ENCODE measurements at places on chromosomes 12 and 14. TPM values are rescaled to one million over a fixed set of nuclear protein-coding genes. Genes with fewer than 3 reads are reported as not detected.
A peak's percentile ranks its signal among the peaks of the same experiment; 100 is the strongest.

FZD10 gene
- total RNA-seq: 14.1 TPM

RNASE1 gene
- 124 TPM for total RNA-seq

PPP4R4 gene
- total RNA-seq: 3.0 TPM

DUSP16 gene
- 17.2 TPM for total RNA-seq

KRT2 gene
- total RNA-seq: not detected

DAO gene
- not detected for total RNA-seq

SRRM4 gene
- total RNA-seq: 0.76 TPM

GPR162 gene
- 5.4 TPM for total RNA-seq

KRT85 gene
- total RNA-seq: not detected

PTPRO gene
- total RNA-seq: not detected

RD3L gene
- total RNA-seq: not detected

ETNK1 gene
- total RNA-seq: 78.6 TPM

IAPP gene
- not detected for total RNA-seq

ZC2HC1C gene
- total RNA-seq: 2.7 TPM

HOXC13 gene
- not detected for total RNA-seq

- DNase-seq: no peak
These were observed 846 bp downstream of the MYO1A start for GRCh38 chr12:57049119-57049446.

DNA sequence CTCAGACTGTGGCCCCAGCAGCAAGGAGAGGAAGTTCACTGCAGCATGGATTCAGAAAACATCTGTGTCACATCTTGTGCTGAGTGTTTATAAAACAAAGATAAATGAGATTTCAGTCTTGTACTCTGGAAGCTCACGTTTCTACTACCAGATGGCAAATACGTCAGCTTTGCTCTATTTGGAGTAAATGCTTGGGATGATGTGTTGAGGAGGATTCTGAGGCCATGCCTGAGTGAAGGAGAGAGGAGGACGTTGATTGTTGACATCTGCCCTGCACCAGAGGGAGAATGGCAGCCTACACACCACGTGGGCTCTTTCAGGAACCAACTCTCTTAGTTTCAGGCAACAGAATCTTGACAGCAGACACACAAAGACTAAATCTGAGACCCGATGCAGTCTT is 188.9 kb downstream of the TMEM132C start:
- no peak for DNase-seq

- DNase-seq: no peak
These were observed 177.6 kb downstream of the CAND1 start for GRCh38 chr12:67446716-67447115.

GRCh38 chr14:69013943-69014782 is 35.1 kb upstream of the ACTN1 start:
- DNase-seq: peak; percentile 74

DNA sequence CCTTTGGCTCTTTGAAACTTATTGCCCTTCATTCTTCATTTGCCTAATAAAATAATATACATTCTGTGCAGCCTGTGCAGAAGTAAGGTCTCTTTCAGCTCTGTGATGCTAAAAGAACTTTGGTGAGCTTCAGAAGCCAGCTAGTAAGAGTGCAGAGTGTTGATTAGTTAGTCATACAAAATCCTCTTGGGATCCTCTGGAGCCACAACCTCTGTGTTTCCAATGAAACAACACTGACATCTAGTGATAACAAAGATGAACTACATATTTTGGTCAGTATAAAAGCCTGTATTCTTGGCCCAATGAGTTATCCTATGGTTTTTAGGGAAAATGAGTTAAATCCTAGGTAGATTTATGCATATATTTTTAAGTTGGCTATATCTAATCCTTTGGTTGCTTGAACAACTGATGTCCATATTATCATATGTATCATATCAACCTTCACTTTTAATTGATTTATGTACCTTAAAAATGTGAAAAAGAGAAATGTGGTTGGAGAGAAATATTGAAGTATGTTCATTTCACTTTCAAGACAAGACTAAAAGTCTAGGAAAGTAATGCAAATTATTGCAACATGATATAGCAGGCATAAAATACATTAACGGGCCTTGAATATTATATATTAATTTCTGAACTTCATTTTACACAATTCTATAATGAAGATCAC is 158.4 kb downstream of the KLHL28 start:
- DNase-seq: peak; percentile 49

GRCh38 chr12:12577786-12578185 is 15.1 kb upstream of the DUSP16 start:
- DNase-seq: no peak

DNA sequence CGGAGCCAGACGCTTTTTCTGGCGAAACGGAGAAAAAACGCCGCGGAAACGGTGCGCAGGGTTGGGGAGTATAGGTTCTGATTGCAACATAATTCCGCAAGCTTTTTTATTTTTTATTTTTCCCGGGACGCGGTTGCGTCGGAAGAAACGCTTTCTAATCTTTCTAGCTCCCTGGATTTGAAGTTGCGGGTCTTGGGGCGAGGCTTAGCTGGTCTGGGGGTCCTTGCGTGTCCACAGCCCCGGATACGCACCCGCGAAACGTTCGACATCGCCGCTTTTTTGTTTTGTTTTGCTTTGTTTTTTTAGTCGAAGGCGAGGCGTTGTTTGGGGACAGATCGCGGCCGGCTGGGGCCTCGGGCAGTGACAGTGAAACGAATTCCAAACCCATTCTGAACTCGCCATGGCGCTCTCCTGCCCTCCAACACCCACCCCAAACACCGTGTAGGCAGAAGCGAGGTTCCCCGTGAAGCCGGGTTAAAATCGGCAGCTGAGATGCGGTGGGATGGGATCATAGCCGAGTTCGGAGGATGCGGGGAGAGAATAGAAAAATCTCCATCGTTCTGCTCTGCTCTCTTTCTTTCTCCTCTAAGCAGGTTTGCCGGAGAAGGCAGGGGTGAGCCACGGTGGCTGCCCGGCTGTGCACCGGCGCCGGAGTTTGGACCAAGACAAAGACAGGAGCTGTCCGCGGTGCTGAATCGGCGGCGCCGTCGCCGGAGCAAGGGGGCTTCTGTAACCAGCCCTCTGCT is 8.1 kb upstream of the LHX5 start:
- DNase-seq: peak; percentile 92

- peak; percentile 61 for DNase-seq
These were observed 21.9 kb downstream of the RNFT2 start for GRCh38 chr12:116759783-116760621.

GRCh38 chr14:99736603-99737371 is 52.7 kb downstream of the CYP46A1 start:
- DNase-seq: no peak

DNA sequence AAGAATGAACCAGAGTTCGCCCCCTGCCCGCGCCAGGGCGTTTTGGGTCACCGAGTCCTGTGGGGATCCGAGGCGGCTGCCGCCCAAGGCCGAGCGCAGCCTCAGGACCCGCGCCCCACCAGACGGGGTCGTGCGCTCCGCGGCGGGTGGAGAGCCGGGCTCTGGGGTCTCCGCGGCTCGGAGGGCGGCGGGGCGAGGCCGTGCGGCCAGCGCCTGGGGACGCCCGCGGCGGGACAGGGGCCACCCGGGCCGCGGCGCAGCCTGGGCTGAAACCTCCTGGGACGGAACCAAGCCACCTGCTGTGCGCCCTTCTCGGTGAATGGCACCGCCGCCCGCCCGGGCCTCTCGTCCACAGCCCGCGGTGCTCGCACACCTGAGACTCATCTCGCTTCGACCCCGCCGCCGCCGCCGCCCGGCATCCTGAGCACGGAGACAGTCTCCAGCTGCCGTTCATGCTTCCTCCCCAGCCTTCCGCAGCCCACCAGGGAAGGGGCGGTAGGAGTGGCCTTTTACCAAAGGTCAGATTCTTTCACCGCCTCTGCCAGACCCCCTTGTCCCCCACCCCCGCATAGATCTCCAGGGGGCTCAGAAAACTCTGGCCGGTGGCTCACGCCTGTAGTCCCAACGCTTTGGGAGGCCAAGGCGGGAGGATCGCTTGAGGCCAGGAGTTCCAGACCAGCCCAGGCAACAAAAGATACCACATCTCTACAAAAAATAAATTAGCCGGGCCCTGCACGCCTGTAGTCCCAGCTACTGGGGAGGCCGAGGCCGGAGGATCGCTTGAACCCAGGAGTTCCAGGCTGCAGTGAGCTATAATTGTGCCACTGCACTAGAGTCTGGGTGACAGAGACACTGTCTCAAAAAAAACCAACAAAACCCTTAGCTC is 901 bp downstream of the B3GNT4 start:
- peak; percentile 79 for DNase-seq

GRCh38 chr14:84482256-84483071 is 1047.5 kb upstream of the FLRT2 start:
- no peak for DNase-seq

DNA sequence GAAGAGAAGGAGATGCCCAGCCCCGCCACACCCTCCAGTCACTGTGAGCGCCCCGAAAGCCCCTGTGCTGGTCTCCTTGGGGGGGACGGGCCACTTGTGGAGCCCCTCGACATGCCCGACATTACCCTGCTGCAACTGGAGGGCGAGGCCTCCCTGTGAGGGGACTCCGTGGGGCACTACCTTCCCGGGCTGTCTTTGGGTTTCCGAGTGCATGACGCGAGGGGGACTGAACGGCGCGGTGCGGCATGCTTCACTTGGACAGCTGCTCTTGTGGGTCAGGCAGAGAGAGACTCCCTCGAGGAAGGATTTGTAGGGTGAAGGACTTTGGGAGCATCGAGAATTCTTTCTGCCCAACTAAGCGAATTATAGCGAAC is 1.1 kb downstream of the CCDC184 start:
- peak; percentile 30 for DNase-seq

DNA sequence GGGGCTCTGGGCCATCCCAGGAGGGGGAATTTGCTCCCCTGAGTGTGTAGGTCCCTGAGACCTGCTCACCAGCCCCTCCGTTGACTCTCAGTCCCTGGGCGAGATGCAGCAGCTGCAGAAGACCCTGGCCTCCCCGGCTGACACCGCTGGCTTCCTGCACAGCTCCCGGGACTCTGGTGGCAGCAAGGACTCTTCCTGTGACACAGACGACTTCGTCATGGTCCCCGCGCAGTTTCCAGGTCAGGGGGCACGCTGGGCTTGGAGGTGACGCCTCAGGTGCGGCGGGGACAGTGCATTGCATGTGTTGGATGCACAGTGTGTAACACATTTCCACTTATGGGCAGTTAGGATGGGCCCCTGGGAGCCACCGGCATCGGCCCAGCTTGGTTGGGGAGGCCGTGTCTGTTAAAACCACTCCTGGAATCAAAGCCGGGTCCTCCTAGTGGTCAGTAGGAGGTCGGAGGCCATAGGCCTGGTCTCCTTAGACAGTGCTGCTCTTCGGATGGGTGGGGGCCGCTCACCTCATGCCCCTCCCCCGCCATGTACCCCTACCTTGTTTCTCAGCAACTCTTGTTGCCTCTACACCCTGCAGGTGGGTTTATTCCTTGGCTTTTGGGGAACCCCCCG is 17.1 kb upstream of the PUS1 start:
- no peak for DNase-seq

GRCh38 chr12:75712223-75712622 is 200.8 kb upstream of the KRR1 start:
- no peak for DNase-seq

GRCh38 chr12:640773-641172 is 22.5 kb downstream of the NINJ2 start:
- no peak for DNase-seq

DNA sequence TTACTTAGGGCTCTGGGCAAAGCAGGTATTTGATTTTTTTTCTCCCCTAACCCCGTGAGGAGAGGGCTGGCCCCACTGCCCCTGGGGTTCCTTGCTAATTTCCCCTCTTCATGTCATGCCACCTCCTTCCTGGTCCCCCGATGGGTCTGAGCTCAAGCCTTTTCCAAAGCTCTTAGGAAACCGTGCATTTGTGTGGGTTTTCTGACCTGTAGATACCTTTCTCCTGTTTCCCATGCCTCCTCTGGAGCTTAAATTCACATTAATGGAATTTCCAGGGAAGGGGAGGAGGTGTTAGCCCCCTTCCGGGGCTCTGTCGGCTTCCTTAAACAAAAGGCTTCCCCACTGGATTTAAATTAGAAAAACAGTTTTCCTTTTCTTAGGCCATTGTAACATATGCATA is 12.6 kb downstream of the SFSWAP start:
- DNase-seq: peak; percentile 82

DNA sequence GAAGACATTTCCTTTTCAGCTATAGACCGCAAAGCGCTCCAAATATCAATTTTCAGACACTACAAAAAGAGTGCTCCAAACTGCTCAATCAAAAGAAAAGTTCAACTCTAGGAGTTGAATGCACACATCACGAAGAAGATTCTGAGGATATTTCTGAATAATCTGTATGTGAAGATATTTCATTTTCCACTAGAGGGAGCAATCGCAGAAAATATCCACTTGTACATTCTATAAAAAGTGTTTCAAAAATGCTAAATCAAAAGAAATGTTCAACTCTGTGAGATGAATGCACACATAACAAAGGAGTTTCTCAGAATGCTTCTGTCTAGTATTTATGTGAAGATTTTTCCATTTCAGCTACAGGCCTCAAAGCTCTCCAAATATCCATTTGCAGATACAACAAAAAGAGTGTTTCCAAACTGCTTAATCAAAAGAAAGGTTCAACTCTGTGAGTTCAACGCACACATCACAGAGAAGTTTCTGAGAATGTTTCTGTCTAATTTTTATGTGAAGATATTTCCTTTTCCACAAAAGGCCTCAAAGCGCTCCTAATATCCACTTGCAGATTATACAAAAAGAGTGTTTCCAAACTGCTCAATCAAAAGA is 643.8 kb upstream of the ALG10B start:
- no peak for DNase-seq

GRCh38 chr14:80233470-80234089 is 22.3 kb upstream of the DIO2 start:
- no peak for DNase-seq

GRCh38 chr14:23120541-23121251 is 1.6 kb upstream of the CEBPE start:
- peak; percentile 97 for DNase-seq

DNA sequence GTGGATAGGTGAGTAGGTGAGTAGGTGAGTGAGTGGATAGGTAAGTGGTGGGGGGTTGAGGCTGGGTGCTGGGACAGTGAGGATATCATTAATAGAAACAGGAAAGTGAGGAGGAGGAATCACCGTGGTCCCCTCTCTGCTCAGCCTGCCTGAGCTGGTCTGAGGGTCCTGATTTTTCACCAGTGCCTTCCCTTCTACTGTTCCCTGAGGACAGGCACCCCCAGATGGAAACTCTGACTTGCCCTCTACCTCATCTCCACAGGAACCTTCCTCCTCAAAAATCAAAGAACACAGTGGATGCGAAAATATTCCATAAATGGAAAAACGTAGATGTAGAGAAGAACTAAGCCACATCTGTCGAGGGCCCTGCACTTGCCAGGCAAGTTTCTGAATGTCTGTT is 1.9 kb downstream of the GPR68 start:
- no peak for DNase-seq

DNA sequence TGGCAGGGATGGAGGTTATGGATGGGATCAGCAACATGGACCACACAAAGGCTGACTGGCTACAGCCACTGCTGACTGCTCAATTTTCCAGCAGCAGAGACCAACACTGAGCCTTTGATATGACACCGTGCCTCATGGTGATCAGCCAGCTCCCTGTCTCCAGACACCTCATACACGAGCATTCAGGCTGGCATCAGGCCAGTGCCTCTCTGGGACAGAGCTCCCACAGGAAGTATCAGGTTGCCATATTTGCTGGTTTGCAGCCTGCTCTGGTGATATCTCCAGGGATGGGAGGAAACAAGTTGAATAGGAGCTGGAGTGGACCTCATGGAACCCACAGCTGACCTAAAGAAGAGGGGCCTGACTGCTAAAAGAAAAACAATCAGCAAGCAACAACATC is 471.2 kb upstream of the ATXN7L3B start:
- DNase-seq: no peak

- no peak for DNase-seq
These were observed 59.7 kb downstream of the RASSF3 start for GRCh38 chr12:64670019-64670418.
